ENCODE measurements at places on chromosomes 6 and 20. TPM values are rescaled to one million over a fixed set of nuclear protein-coding genes. Genes with fewer than 3 reads are reported as not detected.

KIF3B gene
- total RNA-seq: 24.2 TPM

PAQR8 gene
- total RNA-seq: 3.2 TPM

CSTF1 gene
- 22.9 TPM for total RNA-seq

EDN1 gene
- 2.9 TPM for total RNA-seq

NFATC2 gene
- under 0.01 TPM for total RNA-seq

TBXT gene
- not detected for total RNA-seq

HDDC2 gene
- total RNA-seq: 65.4 TPM

ADISSP gene
- 34.8 TPM for total RNA-seq

GPR6 gene
- not detected for total RNA-seq

SLC44A4 gene
- not detected for total RNA-seq

TBCC gene
- total RNA-seq: 38.7 TPM

DDAH2 gene
- total RNA-seq: 60.5 TPM

TCFL5 gene
- total RNA-seq: 19.0 TPM

C4A gene
- total RNA-seq: 6.0 TPM

MAP7 gene
- 1.3 TPM for total RNA-seq

NCOA6 gene
- 8.6 TPM for total RNA-seq

BEND6 gene
- 13.4 TPM for total RNA-seq

BHLHE23 gene
- not detected for total RNA-seq

PROKR2 gene
- not detected for total RNA-seq

PAX1 gene
- total RNA-seq: not detected

RNF217 gene
- 25.5 TPM for total RNA-seq

FKBP1C gene
- total RNA-seq: 0.43 TPM

IPCEF1 gene
- 0.32 TPM for total RNA-seq

ZNF335 gene
- 19.6 TPM for total RNA-seq

DSP gene
- total RNA-seq: 28.1 TPM

DEFB132 gene
- total RNA-seq: not detected

AFDN gene
- 32.2 TPM for total RNA-seq

MCCD1 gene
- not detected for total RNA-seq

UNC5CL gene
- under 0.01 TPM for total RNA-seq

MATN4 gene
- not detected for total RNA-seq

HLA-DPB1 gene
- 5.5 TPM for total RNA-seq

DUSP15 gene
- total RNA-seq: not detected

TBC1D32 gene
- 21.2 TPM for total RNA-seq

CLPSL1 gene
- total RNA-seq: not detected

PNLDC1 gene
- 0.32 TPM for total RNA-seq

GINS1 gene
- total RNA-seq: 7.4 TPM

KIF6 gene
- 0.32 TPM for total RNA-seq
